OCI-M1 (cell line): ENCODE measurements at places on chromosomes 2 and 18.

GRCh38 chr2:238872026-238872425 is 24.1 kb downstream of the TWIST2 start:
- no peak for DNase-seq

DNA sequence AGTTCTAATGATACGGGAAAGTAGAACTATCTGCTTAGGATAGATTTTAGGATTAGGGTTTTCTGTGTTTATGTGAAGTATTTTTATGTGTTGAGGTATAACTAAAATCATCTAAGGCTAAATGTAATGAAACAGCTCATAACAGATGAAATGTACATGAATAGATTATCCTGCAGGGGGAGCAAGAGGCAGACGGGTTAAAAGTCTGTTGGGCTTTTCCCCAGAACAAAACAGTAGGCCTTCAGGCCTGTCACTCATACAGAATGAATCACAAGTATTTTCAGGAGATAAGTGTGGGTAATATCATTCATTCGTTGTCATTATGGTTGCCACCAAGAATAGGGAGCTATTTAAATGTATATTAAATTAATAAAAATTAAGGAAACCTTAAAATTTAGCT is 107.9 kb upstream of the IL1R2 start:
- DNase-seq, result peak; percentile 48

GRCh38 chr2:113054066-113054465 is 1.4 kb upstream of the IL36B start:
- DNase-seq, result no peak

GRCh38 chr2:208042450-208042849 is 17.1 kb upstream of the PLEKHM3 start:
- DNase-seq, result no peak

DNA sequence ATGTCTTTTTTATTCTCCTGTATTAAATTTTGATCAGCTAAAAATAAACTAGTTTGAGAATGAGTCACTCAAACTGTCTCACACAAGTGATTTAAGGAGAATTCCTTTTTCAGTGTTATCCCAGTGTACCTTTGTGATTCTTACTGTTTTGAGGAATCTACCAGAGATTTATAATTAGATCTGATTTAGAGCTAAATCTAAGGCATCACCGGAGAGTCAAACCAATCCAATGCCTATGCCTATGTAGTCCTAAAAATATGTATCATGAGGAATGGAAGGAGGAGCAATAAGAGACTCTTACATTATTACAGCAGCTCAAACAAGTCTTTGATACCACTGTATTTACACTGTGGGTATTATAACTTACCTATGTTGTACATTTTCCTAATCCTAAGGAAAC is 63.4 kb upstream of the CYP20A1 start:
- no peak for DNase-seq

- DNase-seq, result no peak
These were observed 432.2 kb upstream of the HNRNPA3 start for GRCh38 chr2:176780348-176780747.

DNA sequence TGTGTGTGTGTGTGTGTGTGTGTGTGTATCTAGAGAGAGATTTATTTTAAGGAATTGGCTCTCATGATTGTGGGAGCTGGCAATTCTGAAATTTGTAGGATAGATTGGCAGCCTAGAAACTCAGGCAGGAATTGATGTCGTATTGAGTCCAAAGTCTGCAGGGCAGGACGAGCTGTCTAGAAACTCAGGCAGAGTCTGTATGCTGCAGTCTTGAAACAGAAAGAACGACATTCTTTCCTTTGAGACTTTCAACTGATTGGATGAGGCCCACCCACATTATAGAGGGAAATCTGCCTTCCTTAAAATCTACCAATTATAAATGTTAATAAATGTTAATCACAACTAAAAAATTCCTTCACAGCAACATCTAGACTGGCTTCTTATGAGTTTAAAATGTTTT is 436.6 kb upstream of the FANCL start:
- DNase-seq, result no peak

GRCh38 chr18:58991167-58991798 is 126.6 kb downstream of the ZNF532 start:
- DNase-seq, result no peak

DNA sequence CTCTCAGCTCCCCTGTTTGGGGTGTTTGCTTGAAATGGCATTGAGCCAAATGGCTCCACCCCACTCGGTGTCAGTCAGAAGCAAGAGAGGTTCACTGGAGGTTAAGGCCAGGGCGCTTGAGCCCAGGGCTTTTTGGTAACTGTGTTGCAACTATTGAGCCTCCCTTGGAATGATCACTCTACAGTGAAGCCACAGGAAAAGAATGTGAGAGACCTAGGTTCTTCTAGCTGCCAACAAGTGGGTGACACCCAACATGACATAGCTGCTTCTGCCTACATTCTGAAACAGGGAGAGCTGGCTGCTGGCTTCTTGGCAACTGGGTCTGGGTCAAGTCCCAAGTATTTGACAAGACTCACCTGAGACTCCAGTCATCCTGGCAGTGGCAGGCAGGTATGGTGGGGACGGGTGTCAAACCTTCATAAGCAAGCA is 7.1 kb upstream of the GRHL1 start:
- no peak for DNase-seq

DNA sequence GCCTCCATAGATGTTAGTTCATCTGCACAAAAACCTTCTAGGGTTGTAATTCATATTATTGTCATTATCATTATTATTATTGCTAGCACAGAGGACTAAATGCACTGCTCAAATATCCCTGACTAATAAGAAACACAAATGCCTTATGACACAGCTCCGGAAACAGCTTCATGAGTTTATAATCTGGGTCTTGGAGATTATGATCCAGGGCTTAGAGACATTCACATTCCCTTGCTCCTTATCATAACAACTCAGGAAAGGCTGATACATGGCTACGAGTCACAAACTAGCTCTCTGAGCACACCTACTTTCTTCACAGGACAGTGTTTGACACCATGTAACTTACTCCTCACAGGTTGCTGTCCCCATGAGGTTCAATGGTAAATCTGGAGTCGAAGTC is 102.2 kb upstream of the TTC39C start:
- no peak for DNase-seq

- peak; percentile 62 for DNase-seq
These were observed 12.7 kb upstream of the CDH2 start for GRCh38 chr18:28189400-28190239.

DNA sequence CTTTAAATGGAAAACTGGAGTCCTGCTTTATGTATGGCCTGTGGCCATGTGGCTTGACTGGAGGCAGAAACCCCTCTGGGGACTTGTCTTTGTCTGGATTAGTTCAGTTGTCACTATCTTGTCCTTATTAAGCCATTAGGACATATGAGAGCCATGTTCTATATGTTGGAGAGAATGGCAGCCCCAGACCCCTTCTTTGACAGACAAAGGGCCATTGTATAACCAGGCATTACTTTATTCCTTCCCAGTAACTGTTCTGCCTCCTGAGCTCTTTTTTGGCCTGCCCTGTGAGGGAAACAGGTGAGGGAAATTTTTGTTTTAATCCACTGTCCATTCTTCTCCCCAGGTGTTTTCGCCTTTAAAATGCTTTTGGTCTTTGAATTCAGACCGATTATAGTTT is 43.3 kb downstream of the FSHR start:
- DNase-seq, result no peak

DNA sequence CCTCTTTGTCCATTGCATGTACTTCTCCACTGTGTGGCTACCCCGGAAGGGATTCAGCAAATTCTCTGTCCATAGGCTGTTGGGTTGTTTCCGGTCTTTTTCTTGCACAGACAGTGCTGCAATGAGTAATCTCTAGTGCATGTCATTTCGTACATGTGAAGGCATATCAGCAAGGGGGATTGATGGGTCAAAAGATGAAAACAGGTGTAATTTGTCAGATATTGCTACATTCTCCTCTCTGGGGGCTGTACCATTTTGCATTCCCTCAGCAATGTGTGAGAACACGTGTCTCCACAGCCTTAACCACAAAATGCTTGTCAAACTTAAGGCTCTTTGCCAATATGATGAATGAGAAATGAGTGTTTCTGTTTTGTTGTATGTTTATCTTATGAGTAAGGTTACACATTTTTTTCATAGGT is 60.5 kb downstream of the KLHL29 start:
- peak; percentile 75 for DNase-seq

DNA sequence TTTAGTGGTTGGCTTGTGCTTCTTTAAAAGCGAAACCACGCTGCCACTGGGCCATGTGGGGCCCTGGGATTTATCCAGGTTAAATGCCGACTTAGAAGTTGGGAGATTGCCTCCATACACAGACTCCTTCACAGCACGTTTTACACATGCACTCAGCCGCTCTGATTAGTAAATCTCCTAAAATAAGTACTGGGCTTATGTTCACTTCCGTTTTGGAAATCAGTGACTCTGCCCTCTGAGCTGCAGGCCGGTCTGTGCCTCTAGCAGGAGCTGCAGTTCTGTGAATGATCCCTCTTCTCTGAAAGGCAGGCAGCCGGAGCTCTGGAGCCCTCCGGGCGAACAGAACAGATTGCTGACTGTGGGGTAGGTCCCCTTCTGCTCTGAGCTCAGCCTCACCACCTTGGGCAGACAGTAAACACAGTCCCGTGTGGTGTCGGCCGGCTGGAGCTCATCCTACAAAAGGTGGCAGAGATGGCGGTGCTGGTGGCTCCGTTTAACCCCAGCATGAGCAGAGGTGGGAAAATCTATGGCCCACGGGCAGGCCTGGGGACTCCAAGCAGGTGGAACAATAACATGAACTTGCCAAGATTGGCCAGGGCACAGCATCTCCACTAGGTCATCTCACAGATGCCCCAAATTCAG is 9.8 kb upstream of the RAB17 start:
- no peak for DNase-seq

- DNase-seq, result no peak
These were observed 237.3 kb upstream of the KLHL14 start for GRCh38 chr18:33010149-33010548.

DNA sequence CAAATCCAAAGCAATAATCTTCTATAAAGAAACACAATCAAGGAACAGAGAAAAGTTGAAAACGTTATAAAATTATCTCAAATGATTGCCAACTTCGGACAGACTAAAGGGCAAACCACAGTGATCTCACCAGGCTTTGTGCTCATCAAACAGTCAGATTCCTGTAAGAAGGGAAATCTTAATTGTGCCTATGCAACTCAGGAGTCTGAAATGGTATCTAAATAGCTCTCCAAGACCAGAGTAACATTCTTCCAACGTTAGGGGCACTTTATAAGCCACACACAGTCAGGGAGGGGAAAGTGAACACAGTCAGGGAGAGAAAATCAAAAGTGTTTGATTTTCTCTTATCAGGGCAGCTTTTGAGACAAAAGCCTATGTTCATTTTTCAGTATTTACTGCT is 29.4 kb downstream of the PLEKHM3 start:
- no peak for DNase-seq

DNA sequence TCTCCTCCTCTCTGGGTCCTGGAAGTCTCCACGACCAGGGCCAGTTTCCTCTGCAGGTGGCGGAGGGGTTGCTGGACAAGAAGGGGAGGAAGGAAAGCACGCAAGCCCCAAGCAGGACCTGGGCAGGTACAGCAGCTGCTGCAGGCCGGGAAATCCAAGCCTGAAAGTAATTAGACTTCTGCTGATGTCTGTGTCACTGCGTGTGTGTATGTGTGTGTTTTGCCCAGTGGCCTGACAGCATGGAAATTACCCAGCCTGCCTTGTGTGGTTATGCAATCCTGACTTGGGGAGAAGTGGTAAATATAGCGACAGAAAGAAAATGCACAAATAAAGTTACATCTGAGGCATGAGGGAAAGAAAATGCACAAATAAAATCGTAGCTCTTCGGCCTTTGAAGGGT is 121.8 kb upstream of the ZBTB14 start:
- peak; percentile 55 for DNase-seq

DNA sequence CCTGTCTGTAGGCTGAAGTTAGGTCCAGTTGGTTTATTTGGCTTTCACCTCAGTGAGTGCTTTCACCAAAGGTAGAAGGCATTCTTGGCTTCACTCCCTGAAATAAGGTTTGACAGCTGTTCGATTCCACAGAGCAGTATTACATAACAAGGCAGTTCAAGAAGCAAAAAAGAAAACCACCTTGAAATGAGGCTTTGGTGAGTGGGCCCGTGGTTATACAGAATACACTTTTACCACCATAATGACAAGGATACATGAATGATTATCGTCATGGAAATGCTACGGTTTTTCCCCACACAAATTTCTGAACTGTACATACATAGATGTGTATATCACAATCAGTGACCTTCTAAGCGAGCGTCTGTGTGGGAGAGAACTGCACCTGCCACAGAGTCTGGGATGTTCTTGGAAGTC is 80.0 kb upstream of the CHRNA1 start:
- no peak for DNase-seq

- DNase-seq, result no peak
These were observed 55.9 kb upstream of the KIF5C start for GRCh38 chr2:148819019-148819585.

DNA sequence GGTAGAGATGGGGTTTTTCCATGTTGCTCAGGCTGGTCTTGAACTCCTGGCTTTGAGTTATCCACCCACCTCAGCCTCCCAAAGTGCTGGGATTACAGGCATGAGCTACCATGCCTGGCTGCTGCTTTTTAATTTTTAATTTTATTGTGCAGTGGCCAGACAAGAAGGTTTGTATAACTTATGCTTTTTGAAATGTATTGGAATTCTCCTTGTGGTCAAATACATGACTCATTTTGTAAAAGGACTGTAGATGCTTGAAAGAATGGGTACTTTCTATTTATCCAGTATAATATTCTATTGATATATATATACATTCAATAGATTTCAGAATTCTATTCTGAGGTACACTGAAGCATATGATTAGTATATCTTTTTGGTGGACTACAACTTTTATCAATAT is 82.6 kb upstream of the ST3GAL5 start:
- no peak for DNase-seq

GRCh38 chr2:159226059-159226461 is 60.4 kb downstream of the WDSUB1 start:
- peak; percentile 9 for DNase-seq

GRCh38 chr2:88540346-88540745 is 86.9 kb downstream of the EIF2AK3 start:
- DNase-seq, result no peak

GRCh38 chr2:10223471-10223870 is 79.2 kb upstream of the HPCAL1 start:
- no peak for DNase-seq

DNA sequence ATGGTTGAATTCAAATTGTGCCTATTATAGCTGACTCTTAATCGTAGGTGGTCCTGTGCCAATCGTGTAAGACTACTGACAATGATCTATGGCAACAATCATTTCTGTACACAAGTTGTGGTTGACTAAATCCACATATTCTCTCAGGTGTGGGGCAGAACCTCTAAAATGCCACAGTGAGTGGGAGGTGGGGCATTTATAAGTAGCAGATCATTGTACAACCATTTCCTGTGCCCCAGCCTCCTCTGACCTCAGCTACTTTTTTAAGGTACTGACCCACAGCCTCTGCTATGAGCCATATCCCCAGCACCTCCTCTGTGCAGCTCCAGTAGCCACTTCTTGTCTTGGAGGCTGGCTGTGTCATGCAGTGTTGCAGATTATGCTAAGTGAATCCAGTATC is 48.6 kb upstream of the RAPH1 start:
- DNase-seq, result no peak

DNA sequence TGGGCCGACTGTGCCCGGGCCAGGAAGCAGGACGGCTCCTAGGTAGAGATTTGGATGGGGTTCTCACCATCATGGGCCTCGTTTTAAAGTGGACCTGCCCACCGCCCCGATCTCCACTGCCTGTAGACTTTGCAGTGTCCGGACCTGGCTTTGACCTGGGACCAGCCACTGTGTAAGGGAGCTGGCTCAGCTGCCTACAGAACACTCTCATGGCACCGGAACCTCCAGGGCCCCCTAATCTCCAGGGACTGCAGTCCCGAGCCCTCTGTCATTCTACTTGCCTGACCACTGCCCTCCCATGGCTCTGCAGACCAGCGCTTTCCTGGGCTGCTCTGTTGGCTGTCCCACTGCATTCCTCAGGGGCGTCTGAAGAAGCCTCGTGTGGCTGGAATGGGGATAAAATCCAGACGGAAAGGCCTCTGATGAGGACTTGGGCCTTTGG is 120.8 kb downstream of the GLI2 start:
- DNase-seq, result no peak
